ENCODE measurements at places on chromosomes 3 and 15.
A peak's percentile ranks its signal among the peaks of the same experiment; 100 is the strongest.

DNA sequence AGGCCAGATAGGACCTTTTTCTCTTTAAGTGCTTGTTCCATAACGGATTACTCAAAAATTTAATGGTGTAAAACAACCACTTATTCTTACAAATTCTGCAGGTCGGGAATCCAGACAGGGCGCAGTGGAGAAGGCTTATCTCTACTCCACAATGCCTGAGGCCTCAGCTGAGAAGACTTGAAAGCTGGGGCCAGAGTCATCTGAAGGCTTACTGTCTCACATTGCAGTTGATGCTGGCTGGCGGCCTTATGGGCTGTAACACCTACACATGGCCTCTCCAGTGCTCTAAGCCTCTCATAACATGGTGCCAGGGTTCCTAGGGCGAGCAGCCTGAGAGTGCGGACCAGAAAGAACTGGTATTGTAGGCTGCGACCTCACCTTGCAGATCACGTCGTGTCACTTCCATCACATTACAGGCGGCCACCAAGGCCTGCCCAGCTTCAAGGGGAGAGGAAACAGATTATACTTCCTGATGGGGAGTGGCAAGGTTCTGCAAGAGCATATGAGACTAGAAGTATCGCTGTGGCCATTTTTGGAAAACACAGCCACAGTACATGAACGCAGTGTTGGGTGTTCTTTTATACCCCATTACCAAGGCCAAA is 32.4 kb downstream of the CMTM7 start:
- no peak for DNase-seq

GRCh38 chr3:160753953-160754352 is 2.1 kb upstream of the PPM1L start:
- DNase-seq, result no peak

DNA sequence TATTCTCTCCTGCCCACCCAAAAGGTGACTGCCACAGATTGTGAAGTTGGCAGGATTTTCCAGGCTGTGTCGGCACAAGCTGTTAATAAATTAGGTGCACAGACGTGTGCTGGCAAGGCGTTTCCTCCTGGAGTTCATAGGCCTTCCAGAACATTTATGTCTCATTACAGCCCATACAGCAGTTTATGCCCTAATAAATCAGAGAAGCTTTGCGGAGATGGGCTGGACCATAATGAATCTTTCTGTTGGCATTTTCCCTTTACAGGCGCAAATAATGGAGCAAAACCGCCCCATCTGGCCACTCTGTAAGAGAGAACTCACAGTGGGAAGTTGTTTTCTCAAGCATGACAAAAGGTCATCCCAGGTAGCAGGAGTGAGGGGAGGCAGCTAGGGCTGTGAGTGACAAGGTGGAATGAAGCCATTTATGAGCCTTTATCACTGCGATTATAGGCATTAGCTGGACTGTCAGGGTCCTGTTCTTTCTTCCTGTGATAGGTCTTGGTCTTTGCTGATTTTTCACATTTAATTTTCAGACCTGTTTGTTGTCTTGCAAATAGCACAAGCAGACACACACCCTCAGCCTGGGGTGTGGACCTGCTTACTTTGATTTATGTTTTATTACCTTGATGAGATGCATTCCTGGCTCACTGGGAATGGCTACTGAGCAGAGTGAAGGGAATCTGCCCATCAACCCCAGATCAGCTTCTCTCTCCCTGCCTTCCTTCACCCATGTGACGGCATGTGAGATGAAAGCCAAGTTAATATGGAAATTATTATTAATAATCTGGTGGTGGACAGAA is 257.5 kb downstream of the LRTM1 start:
- DNase-seq, result no peak

- no peak for DNase-seq
Measured at GRCh38 chr3:124952282-124952855, 17.8 kb upstream of the MUC13 start.

DNA sequence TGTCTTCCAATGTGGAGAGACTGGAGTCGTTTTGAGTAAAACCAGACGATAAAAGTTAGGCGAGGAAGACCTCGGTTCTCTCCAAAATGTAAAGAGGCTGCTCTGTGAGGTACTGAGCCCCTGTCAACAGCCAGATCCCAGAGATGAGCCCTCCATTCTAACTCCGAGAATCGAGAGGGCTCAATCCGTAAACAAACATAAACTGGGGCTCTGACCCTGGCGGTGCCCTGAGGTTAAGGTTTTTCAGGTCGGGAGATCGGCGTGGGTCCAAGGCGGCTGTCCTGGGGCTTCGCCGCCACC is 417 bp downstream of the TBCCD1 start:
- DNase-seq, result no peak

DNA sequence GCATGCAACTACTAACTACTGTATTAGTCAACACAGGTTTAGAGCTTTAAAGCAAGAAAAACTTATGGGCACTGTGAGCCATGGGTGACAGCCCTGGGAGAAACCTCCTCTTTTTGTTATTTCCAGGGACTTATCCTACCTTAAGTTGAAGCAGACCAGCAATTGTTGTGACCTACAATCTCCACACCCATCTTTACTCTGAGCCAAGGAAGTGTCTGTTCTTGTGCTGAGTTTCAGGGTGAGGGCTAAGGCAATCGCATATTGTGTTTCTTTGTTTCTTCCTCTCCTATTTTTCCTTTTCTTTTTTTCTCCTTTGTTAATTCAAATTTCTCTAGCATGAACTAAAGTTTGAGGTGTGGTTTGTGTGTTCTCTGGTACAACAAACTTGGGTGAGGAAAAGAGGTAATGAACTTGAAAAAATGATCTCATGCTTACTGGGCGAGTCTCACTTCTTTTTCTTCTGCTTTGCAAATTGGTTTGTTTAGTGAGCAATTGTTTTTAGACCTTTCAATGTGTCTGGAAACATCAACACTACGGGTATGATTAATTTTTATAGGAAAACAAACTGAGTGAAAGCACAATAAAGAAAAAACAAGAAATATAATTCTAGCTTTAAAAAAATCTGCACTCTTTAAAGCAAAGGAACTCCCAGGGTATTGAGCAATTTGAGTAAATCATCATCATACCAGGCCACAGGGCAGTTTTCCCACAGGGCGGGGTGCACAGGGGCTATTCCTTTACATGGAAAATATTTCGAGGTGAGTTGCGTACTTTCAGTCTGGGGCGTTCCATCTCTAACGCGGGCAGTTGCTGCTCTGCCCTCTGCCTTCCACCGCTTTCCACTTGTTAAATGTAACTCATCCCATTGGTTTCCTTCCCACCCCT is 2.7 kb downstream of the UPK1B start:
- DNase-seq, result peak; percentile 87

DNA sequence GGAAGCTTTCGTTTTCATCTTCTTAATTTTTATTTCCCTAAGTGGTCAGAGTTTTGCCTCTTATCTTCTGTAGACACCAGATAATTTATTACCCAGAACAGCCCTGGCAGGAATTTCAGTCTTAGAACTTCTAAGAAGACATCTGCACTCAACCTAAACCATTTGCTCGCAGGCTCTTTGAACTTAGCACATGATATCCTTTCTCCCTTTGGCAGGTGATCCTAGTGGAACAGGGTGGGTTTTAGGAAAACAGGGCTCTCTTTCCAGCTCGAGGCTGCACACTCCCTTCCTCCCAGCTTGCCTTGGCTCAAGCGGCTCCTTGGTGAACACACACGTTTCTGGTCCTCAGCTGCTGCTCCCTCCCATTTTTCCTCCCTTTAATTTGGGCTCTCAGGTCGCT is 116.5 kb downstream of the THSD4 start:
- DNase-seq, result no peak
